CD4-positive, alpha-beta T cell treated with Interleukin-4 for 4 hours (primary cell): ENCODE measurements at places on chromosomes 3 and 15.

DNA sequence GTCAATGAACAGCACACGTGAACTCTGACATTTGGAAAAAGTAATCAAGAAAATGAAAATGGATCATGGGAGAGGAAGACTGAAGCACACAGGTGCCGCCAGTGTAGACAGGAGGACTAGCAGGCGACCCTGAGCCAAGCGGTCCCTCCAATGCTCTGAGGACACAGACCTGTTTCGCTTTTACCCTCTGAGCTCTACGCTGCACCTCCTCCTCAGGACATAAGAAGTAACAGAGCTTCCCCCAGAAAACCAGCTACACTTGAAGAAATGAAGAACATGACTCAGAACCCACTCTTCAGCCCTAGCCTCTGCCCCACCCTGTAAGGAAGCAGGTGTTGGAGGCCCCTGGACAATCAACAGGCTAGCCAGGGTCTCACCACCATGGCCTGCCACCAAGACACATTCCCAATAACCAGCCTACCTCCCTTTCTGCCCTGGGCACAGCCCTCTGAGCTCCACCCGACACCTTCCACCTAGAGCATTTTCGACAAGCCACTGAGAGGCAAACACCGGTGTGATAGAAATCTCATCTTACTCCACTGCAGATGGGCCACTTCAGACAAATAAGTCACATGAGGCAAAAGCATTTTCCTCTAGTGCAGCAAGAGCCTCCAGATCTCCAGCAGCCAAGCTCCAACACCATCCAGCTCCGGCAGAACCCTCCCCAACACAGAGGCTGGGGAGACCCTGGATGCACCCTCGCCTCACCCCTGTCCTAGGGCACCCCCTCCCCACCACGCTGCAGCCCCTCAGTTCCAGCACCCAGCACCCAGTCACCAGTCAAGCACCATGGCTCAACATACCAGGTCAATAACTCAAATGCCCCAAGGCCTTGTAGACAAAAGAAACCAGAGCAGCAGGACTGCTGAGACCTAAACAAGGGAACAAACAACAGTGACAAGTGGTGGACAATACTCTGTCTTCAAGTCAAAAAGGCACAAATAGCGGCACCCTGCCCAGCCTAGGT lies 11.4 kb downstream of the FAM174B start:
- no peak for DNase-seq

DNA sequence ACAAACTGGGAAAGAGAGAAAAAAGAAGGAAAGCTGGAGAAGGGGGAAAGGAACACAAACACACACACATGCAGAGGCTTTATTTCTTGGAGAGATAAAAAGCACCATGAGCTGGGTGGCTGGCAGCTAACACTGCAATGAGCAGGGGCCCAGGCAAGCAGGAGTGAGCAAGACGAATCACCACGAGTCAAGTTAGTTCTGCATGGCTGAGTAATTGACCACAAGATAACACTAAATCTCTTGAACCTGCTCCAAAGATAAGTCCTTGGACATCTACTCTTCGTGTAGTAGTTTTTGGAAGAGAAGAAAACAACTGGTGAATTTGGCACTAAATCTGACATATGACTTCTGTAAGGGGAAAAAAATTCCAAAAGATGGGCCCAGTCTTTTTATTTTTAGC lies 100.9 kb downstream of the MYO5A start:
- DNase-seq = no peak

GRCh38 chr3:53079147-53079546 lies 33.3 kb upstream of the SFMBT1 start:
- DNase-seq = no peak

DNA sequence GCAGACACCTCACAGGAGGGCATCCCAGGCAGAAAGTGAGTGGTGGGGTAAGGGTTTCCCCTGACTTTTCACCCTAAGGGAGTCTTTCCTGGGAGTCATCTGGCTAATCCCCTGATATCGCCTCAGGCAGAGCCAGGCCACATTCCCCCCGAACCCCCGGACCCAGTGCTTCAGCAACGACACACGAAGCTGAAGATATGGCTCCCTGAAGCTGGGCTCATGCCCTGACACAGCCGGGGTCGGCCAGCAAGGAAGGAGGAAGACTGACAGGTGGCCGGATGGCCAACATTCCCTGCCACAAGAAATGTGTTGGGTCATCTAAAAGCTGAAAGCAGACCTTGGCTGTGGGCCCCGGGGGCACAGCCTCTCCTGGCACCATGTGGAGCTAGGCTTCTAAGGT lies 14.4 kb downstream of the CHST13 start:
- no peak for DNase-seq

- no peak for DNase-seq
Measured at GRCh38 chr3:111069974-111070771, 1.4 kb upstream of the NECTIN3 start.

DNA sequence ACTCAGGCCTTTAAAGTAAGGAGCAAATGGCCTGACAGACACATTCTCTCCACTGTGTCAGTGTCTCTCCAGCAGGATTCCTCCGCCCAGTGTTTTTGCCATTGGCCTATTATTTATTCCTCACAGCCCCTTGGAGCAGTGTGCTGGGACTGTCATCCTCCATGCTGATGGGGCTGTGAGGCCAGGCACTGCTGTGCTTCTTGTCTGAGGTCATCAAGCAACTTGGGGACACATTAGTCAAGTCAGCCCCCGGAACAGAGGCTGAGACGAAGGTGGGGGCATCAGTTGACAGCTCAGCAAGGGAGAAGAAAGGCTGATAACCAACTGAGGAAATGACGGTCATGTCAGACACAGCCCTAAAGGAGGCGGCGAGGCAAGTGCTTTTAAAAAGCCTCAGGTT lies 67.4 kb downstream of the XXYLT1 start:
- no peak for DNase-seq

GRCh38 chr15:39804026-39804425 lies 21.4 kb upstream of the FSIP1 start:
- DNase-seq = no peak

DNA sequence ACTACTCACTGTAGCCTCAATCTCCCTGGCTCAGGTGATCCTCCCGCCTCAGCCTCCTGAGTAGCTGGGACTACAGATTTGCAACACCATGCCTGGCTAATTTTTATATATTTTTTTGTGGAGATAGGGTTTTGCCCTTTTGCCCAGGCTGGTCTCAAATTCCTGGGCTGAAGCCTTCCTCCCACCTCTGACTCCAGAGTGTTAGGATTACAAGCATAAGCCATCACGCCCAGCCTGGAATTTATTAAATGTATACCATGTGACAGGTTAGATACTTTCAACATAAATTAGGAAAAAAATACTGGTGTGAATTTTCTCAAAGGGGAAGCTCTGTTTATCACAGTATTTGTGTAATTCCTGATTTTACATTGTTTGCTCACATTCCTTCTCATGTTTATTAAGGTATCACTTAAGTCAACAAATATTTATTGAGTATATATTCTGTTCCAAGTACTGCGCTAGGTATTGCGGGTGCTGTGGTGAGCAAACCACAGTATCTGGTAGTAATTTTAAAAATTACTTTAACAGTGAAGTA lies 24.8 kb downstream of the PPP4R2 start:
- no peak for DNase-seq

DNA sequence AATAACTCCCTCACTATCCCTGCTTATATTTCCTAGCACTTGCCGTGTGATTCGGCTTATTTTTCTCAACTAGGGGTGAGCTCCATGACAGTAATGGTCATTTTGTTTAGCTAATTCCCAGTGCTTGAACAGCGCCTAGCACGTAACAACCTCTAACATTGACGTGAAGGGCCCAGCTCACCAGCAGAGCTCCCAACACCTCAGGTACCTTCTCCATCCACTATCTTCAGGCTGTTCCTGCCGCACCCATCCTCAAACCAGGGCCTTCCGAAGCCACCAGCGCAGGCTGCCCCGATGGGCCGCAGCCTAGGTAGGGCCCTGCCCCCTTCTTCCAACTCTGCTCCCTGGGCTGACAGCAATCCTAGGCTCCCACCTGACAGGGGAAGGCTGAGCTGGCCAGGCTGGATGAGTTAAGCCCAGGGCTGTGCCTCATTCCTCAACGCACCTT lies 751 bp upstream of the RPS17 start:
- DNase-seq = no peak

DNA sequence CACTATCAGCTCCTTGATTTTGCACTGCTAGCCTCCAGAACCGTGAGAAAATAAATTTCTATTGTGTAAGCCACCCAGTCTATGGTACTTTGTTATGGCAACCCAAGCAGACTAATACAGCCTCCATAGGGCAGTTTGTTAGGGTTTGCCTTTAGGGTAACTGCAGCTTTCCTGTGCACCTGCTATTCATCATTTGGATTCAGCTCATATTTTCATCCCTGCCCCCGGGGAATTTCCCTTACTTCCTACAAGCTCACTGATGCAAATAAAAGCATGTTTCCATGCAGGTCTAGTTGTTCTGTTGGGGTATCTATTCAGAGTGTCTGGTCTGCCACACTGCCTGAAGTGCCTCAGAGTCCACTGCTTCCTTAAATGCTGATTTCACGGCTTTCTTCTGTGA lies 48.6 kb upstream of the ATOSA start:
- DNase-seq = no peak

GRCh38 chr15:85854345-85855097 lies 59.8 kb upstream of the KLHL25 start:
- peak; percentile 70 for DNase-seq

DNA sequence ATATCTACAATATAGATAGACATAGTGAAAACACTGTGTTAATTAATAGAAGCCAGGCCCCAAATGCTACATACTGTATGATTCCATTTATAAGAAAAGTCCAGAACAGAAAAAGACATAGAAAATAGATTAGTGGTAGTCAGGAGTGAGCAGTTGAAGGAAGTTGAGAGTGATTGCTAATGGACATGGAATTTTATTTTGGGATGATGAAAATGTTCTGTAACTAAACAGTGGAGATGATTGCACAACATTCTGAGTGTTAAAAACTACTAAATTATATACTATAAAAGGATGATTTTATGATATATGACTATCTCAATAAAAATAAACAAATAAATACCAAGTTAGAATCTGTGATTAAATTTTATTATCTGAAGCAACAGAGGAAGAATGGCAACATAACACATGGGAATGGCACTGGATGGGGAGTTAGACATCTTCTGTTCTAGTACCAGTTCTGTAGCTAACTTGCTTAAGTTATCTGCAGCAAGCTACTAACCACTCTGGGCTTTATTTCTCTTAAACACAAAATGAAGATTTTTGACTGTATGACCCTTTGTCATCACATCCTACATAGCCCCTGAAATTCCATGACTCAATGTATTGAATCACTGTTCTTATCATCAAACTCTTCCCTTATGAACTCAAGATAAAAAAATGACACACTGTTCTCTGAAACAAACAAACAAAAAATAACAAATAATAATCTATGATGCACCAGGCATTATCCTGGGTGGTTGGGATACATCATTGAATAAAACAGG lies 612.7 kb downstream of the TBL1XR1 start:
- no peak for DNase-seq
